ENCODE measurements at places on chromosomes 12 and 14.

- DNase-seq, result no peak
Observed at GRCh38 chr12:39553476-39553875, 66.1 kb downstream of the ABCD2 start.

GRCh38 chr12:27464220-27464554 is 17.7 kb downstream of the SMCO2 start:
- no peak for DNase-seq

- no peak for DNase-seq
Observed at GRCh38 chr14:58656671-58657411, 19.1 kb downstream of the DACT1 start.

- no peak for DNase-seq
Observed at GRCh38 chr12:4330203-4330602, 9.2 kb downstream of the TIGAR start.

GRCh38 chr14:84351646-84352045 is 1178.3 kb upstream of the FLRT2 start:
- DNase-seq, result no peak

GRCh38 chr14:39268393-39268792 is 34.7 kb downstream of the MIA2 start:
- no peak for DNase-seq

- DNase-seq, result no peak
Observed at GRCh38 chr12:90090929-90091651, 382.5 kb upstream of the ATP2B1 start.

- DNase-seq, result no peak
Observed at GRCh38 chr12:124396544-124397398, 101.9 kb downstream of the RFLNA start.

- DNase-seq, result no peak
Observed at GRCh38 chr14:51865953-51866747, 5.7 kb downstream of the GNG2 start.

DNA sequence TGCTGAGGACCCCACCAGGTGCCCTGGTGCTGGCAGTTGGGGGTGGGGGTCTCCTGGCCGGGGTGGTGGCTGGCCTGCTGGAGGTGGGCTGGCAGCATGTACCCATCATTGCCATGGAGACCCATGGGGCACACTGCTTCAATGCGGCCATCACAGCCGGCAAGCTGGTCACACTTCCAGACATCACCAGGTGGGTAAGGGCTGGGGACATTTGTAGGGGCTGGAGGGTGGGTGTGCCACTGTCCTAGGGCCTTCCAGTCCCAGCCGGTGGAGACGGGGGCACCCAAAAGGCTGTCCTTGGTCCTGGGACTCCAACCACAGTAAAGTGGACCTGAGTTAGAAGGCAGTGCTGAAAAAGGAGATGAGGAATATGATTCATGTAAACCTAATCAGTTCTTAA is 13.2 kb downstream of the SDSL start:
- no peak for DNase-seq

- DNase-seq, result peak; percentile 63
Observed at GRCh38 chr12:124862768-124863415, 772 bp downstream of the SCARB1 start.

GRCh38 chr12:49529414-49529813 is 9.4 kb upstream of the KCNH3 start:
- DNase-seq, result no peak

GRCh38 chr14:99320105-99320572 is 48.1 kb upstream of the BCL11B start:
- DNase-seq, result no peak

DNA sequence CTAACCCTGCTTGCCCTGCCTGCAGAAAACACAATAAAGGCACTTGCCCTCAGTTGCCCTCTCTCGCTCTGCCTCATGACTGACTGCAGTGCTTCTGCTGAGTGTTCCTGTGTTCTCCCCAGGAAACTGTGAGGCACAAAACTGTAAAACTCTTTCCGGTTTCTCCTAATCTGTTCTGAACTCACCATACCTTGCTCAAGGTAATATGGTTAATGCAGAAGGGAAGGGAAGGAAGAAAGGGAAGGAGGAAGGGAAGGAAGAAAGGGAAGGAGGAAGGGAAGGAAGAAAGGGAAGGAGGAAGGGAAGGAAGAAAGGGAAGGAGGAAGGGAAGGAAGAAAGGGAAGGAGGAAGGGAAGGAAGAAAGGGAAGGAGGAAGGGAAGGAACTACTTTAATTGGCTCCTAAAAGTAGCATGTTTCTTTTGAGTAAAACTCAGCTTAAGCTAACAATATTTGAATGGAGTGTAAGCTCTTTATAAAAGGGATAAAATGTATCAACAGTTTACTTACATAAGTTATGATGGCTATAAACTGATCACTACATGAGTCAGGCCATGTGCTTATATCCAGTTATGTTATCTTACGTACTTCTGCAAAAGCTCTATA is 334.0 kb upstream of the CLEC14A start:
- DNase-seq, result no peak

Measured in anterior cingulate cortex (tissue), 58 donors.